ENCODE measurements at places on chromosomes 3 and 15.

- no peak for DNase-seq
Observed at GRCh38 chr3:197974016-197974415, 14.0 kb downstream of the LMLN start.

DNA sequence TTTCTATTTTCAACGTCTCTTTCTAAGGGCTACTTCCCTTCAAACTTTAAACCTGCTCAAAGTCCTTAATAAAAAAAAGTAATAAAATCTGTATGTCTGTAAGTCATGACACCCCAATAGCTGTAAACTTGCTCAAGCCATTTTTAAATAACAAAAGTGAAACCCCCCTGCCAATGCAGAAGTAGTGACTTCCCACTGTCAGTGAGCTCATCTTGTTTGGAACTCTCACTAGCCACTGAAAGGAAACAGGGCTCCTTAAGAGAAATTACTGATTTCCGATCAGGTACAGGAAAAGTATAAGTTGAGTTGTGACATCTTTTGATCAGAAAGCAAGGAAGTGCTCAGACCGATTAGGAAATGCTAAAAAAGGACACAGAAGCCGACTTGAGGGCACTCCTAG is 27.6 kb upstream of the GPR171 start:
- DNase-seq = no peak

DNA sequence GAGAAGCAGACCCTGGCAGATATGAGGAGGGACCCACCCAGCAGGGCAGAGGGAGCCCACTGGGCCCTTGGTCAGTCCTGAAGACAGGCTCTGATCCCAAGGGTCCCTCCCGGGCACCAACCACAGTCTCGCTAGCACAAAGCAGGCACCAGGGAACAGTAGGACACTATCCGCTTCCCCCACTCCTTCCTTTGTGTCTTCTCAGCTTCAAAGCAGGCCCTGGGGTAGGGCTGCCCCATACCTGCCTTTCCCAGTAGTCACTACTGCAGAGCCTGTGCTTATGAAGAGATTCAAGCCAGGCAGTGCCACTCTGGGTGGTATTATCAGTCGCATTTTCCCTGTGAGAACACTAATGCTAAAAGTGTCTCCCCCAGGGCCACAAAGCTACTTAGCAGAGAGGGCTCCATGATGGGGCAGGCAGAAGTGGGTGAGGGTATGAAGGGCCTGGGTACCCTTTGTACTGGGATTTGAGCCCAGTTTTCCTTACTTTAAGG is 32.7 kb downstream of the SRPRB start:
- DNase-seq = no peak

DNA sequence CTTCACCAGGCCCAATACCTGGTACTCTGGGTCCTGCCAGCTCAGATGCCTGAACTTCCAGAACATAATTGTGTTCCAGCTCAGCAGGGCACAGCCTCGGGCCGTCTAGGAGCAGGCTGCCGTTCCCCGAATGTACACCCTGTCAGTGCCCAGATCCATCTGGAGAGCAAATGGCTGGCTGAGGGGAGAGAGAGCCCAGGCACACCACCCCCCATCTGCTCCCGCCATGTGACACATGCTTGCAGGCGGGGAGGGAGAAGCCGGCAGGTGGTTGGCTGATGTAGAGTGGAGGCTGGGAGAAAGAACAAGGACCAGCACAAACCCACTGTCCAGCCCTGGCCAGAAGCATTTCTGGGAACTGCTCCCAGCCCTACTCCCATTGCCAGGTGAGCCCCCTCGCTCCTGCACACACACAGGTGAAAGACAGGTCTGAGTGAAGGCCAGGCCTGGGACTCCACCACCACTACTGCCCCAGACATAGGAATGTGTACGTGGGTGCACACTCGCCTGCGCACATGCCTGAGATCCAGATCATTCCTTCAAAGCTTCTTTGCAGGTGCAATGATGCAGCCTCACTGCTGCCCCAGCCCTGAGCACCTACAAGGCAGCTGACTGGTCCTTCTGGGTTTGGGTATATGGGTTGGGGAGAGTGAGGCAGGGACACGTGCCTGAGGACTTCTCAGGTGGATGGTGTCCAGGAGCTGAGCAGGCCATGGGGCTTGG is 53.5 kb downstream of the SEMA5B start:
- DNase-seq = no peak

DNA sequence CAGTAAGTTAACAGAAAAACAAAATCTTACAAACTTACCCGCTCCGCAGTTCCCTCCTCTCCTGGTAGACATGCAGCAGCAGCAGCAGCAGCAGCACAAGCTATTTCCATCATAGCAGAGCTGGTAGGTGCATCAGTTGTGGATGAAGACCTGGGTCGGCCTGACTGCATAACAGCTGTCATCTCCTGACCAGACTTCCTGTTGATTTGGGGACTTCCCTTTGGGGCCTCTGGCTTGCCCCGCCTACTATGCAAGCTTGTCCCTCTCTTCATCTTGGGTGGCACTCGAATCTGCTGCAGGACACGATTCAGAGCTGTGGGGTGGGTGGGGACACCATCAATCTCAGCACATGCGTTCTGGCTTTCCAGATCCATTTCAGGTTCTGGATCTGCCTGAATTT is 65.7 kb downstream of the TMCC1 start:
- DNase-seq = no peak

- no peak for DNase-seq
Observed at GRCh38 chr15:64507845-64508244, 47.5 kb downstream of the ZNF609 start.

GRCh38 chr3:134667956-134668355 is 17.1 kb upstream of the KY start:
- DNase-seq = no peak

- DNase-seq = no peak
Observed at GRCh38 chr3:24493746-24494617, 668 bp downstream of the THRB start.

GRCh38 chr3:120353463-120353862 is 4.3 kb upstream of the LRRC58 start:
- no peak for DNase-seq
